Bladder microvascular endothelial cell (primary cell): ENCODE measurements at places on chromosomes 12 and 14. TPM values are rescaled to one million over a fixed set of nuclear protein-coding genes. Genes with fewer than 3 reads are reported as not detected.

B4GALNT3 gene
- total RNA-seq = under 0.01 TPM in 2 replicates

GPHB5 gene
- total RNA-seq = not detected in 2 replicates

PKP2 gene
- total RNA-seq = 0.32 and 40.6 TPM in 2 replicates

RIPK3 gene
- 4.9 TPM in 2 replicates for total RNA-seq

LTB4R2 gene
- 2.6 and 5.0 TPM in 2 replicates for total RNA-seq

VDR gene
- total RNA-seq = under 0.01 and 0.19 TPM in 2 replicates

PHETA1 gene
- total RNA-seq = 3.9 and 9.9 TPM in 2 replicates

ASPG gene
- not detected in 2 replicates for total RNA-seq

PPP1R1A gene
- not detected in 2 replicates for total RNA-seq

C12orf50 gene
- total RNA-seq = not detected in 2 replicates

POTEM gene
- total RNA-seq = not detected in 2 replicates

LAG3 gene
- 0.13 and 0.16 TPM in 2 replicates for total RNA-seq

DHRS4 gene
- total RNA-seq = 39.0 and 58.4 TPM in 2 replicates

KRT85 gene
- total RNA-seq = not detected in 2 replicates

WSCD2 gene
- total RNA-seq = not detected in 2 replicates

RBMS2 gene
- 25.1 and 65.6 TPM in 2 replicates for total RNA-seq

RNF212B gene
- total RNA-seq = not detected in 2 replicates

MANSC4 gene
- not detected in 2 replicates for total RNA-seq

E2F7 gene
- total RNA-seq = 6.3 and 12.3 TPM in 2 replicates

TMEM233 gene
- 0.16 and 0.38 TPM in 2 replicates for total RNA-seq

SLC38A1 gene
- 45.0 and 202 TPM in 2 replicates for total RNA-seq

RD3L gene
- not detected in 2 replicates for total RNA-seq

OASL gene
- total RNA-seq = 1.3 and 1.9 TPM in 2 replicates

KRT75 gene
- total RNA-seq = not detected in 2 replicates

NTS gene
- under 0.01 TPM in 1 of 2 replicates, not detected in the other for total RNA-seq

TAS2R42 gene
- not detected in 2 replicates for total RNA-seq

LHX5 gene
- not detected in 2 replicates for total RNA-seq

TTC6 gene
- not detected in 2 replicates for total RNA-seq

CPSF2 gene
- 21.2 and 62.3 TPM in 2 replicates for total RNA-seq

RNFT2 gene
- total RNA-seq = 1.1 and 2.9 TPM in 2 replicates

C1RL gene
- total RNA-seq = 12.1 and 23.2 TPM in 2 replicates

KCNA5 gene
- total RNA-seq = not detected in 2 replicates

FLRT2 gene
- total RNA-seq = 10.4 and 531 TPM in 2 replicates

SLC41A2 gene
- total RNA-seq = 5.5 and 17.8 TPM in 2 replicates

CLEC6A gene
- total RNA-seq = not detected in 2 replicates

ESR2 gene
- 0.31 and 0.49 TPM in 2 replicates for total RNA-seq
